ENCODE measurements at places on chromosomes 5 and 9. TPM values are rescaled to one million over a fixed set of nuclear protein-coding genes. Genes with fewer than 3 reads are reported as not detected.

AGXT2 gene
- not detected for total RNA-seq

ZNF189 gene
- total RNA-seq = 23.7 TPM

BRD3 gene
- total RNA-seq = 5.3 TPM

LECT2 gene
- total RNA-seq = not detected

SPINK4 gene
- total RNA-seq = not detected

ADAMTS13 gene
- 1.8 TPM for total RNA-seq

GFPT2 gene
- total RNA-seq = 23.9 TPM

STING1 gene
- 64.1 TPM for total RNA-seq

F2RL1 gene
- 3.9 TPM for total RNA-seq

FRMD3 gene
- 2.8 TPM for total RNA-seq
